Hippocampal formation (tissue), 2 donors: ENCODE measurements at places on chromosomes 13 and 19.

DNA sequence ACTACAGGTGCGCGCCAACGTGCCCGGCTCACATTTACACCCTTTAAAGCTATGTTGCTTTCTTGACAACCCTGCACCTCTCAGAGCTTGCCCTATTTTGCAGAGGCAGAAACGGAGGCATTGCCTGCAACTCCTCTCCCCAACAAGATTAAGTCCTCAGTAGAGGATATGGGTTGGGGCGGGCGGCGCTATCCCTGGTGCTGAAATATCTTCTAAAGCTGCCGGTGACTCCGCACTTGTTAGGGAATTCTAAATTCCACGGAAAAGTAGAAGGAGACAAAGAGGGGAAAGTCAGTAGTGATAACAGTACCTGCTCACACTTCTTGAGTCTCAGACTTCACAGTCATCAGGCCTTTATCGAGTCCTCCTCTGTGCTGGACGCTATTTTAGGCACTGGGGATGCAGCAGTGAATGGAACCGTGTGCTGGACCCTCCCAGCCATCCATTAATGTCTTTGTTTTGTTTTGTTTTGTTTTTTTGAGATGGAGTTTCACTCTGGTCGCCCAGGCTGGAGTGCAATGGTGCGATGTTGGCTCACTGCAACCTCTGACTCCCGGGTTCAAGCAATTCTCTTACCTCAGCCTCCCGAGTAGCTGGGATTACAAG lies 18.0 kb downstream of the SLC5A5 start:
- no peak for DNase-seq

GRCh38 chr13:44292545-44292944 lies 81.1 kb upstream of the SERP2 start:
- no peak for DNase-seq

GRCh38 chr19:15871570-15871969 lies 26.3 kb downstream of the CYP4F2 start:
- DNase-seq, result no peak

- DNase-seq, result no peak
These were observed 215.5 kb downstream of the NHLRC3 start for GRCh38 chr13:39253774-39254173.
